ENCODE measurements at places on chromosomes 2 and 18.

GRCh38 chr18:41765460-41765859 is 189.6 kb upstream of the PIK3C3 start:
- no peak for DNase-seq

DNA sequence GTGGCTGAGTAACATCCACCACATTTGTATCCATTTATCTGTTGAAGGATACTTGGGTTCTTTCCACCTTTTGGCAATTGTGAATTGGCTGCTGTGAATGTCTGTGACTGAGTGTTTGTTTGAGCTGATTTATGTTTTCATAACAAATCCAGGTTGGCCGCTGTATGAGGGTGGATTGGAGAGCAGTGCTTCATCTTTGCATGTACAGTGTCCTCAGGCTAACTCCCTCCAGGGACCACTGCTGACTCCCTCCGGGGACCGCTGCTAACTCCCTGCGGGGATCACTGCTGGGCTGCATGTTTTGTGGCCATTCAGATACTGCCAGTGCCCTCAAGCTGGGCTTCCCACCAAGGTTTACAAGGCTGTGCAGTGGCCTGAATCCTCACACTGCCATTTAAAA is 10.2 kb downstream of the BOK start:
- no peak for DNase-seq

GRCh38 chr2:143142598-143142997 is 13.4 kb downstream of the ARHGAP15 start:
- DNase-seq: no peak

GRCh38 chr2:131055169-131056065 is 37.8 kb downstream of the FAM168B start:
- no peak for DNase-seq

DNA sequence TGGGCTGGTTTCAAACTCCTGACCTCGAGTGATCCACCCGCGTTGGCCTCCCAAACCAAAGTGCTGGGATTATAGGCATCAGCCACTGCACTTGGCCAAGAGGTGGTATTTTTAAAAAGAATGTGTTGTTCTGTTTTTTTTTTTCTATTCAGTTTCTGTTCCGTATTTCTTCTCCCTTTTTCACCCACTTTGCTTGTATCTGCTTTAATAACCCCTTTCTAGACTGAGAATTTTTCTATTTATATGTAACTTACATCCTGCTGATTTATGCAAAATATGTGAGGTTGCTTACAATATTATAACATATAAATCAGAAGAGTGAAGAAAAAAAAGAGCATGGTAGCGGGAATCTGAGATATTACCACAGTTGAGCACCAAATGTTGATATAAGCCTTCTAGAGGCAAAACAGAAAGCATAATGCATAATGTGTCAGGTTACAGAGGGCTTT is 17.2 kb upstream of the LYPD6B start:
- DNase-seq: no peak

Measured in NCI-H226 (cell line).